ENCODE measurements at places on chromosomes 16 and 17.

GRCh38 chr16:65889533-65889966 is 476.9 kb upstream of the CDH5 start:
- DNase-seq = peak; percentile 32

DNA sequence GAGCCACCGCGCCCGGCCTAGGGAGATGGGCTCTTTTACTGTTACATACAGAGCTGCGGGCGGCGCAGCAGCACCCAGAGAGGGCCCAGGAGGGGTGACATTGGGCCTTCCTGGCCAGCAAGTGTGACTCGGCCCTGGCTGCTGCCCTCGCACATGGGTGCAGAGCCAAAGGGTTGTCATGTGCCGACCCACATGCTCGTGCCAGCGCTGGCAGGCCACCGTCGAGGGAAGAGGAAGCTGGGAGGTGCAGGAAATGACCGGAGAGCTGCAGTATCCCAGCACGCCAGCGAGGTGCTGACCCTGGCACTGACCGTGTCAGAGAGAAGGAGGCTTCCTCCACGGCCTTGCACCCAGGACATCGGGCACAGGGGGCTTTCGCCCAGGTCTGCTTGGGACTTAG is 8.0 kb downstream of the ENDOV start:
- no peak for DNase-seq

DNA sequence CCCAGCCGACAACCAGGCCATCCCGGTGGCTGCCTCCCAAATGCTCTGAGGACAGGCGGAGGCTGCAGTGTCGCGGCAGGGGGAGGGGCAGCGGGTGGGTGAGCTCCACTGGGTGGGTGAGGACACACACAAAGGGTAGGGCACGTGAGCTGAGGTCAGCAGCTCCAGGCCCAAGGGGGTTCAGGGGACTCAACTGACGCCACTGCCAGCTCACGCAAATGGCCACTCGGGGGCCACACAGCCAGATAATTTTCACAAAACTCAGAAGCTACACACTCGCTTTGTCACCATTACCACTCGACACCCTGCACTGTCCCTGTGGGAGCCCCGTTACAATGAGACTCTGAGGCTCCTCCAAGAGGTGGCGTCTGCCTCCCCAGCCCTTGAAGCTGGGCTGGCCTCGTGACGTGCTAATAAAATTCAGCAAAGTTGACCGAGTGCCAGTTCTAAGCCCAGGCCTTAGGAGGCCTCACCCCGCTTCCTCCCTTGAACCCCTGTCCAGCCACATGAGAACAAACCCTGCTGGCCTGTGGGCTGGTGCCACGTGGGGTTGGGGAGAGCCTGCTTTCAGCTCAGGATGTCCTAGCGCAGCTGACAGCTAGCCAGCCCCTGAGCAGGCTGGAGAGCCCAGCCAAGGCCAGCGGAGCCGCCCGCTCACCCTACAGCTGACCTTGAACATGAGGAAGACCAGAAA is 56.9 kb downstream of the RMI2 start:
- no peak for DNase-seq

DNA sequence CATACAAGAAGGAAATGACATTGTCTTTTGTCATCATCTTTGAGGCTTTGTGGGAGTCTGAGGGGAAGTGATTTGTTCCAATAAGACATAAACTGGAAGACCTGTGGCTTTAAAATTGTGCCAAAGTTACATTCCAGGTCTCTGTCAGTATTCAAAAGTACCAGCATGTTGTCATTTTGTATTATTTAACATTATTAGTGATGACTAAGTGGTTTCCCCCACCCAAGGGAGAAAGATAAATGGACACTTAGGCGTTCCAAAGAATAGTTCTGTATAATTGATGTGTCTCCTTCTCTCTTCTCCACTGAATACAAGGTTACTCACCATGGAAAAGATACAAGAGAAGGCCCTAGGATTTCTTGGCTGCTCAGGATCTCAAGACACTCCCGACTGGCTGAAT is 3.8 kb downstream of the CFAP97D1 start:
- DNase-seq = no peak

- no peak for DNase-seq
These were observed 12.4 kb downstream of the STX1B start for GRCh38 chr16:30997725-30998711.

All from muscle of leg (tissue), 16 donors.